ENCODE measurements at places on chromosomes 5 and 9.

DNA sequence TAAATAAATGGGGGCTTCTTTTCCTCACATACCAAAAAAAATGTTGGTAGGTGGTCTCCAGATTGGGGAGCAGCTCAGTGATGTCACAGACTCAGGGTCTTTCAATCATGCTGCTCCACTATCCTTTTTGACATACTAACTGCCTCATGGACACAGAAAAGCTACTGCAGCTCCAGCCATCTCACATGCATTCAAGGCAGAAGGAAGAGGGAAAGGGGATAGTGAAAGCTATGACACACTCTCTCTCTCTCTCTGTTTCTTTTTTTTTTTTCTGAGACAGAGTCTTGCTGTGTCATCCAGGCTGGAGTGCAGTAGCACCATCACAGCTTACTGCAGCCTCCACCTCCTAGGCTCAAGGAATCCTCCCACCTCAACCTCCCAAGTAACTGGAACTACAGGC, 7.9 kb upstream of the ADGRD2 start:
- no peak for DNase-seq

GRCh38 chr9:114820776-114821501, 15.1 kb upstream of the TNFSF15 start:
- DNase-seq, result no peak

DNA sequence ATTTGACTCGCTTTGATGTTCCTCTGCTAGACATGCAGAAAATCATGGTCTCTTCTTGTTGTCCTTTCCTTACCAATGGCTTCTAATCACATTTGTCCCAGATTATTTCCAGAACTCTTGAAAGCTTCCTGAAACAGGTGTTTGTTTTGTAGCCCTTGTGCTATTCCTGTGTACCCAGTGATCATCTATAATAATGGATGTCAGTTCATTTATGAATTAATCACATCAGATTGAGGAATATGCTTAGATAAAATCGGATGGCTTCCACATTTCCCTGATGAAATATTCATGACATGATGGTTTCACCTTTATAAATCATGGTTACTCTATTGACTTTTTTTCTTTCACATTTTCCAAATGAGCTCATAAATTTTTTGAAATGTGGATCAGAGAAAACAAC, 359.0 kb upstream of the DMAC1 start:
- no peak for DNase-seq

- no peak for DNase-seq
Measured at GRCh38 chr9:27622693-27623340, 49.5 kb upstream of the C9orf72 start.

- DNase-seq, result no peak
Measured at GRCh38 chr5:74401281-74401945, 239.1 kb downstream of the ENC1 start.

GRCh38 chr5:57736716-57737115, 254.1 kb upstream of the ACTBL2 start:
- DNase-seq, result no peak

- no peak for DNase-seq
Measured at GRCh38 chr9:37408933-37409710, 13.4 kb upstream of the GRHPR start.

- no peak for DNase-seq
Measured at GRCh38 chr5:98698359-98698758, 75.1 kb upstream of the RGMB start.
